ENCODE measurements at places on chromosomes 12 and 14.

GRCh38 chr14:105066240-105067071 lies 1.2 kb upstream of the GPR132 start:
- DNase-seq = no peak

DNA sequence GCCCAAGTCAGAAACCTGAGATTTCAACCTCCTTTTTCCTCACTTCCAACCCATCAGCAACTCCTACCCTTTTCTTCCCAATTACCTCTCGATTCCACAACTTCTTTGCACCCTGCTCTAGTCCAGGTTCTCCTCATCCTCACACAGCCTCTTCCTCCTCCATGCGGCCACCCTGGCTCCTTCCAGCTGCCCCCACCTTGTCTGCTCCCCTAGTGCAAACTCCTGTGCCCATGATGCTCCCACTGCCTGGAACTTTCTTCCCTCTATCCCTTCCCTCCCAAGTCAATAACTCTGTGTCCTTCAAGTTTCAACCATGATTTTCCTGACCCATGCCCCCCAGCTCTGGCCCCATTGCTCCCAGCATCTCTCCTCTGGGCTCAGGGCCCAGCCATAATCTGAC lies 17.3 kb downstream of the SELPLG start:
- no peak for DNase-seq

DNA sequence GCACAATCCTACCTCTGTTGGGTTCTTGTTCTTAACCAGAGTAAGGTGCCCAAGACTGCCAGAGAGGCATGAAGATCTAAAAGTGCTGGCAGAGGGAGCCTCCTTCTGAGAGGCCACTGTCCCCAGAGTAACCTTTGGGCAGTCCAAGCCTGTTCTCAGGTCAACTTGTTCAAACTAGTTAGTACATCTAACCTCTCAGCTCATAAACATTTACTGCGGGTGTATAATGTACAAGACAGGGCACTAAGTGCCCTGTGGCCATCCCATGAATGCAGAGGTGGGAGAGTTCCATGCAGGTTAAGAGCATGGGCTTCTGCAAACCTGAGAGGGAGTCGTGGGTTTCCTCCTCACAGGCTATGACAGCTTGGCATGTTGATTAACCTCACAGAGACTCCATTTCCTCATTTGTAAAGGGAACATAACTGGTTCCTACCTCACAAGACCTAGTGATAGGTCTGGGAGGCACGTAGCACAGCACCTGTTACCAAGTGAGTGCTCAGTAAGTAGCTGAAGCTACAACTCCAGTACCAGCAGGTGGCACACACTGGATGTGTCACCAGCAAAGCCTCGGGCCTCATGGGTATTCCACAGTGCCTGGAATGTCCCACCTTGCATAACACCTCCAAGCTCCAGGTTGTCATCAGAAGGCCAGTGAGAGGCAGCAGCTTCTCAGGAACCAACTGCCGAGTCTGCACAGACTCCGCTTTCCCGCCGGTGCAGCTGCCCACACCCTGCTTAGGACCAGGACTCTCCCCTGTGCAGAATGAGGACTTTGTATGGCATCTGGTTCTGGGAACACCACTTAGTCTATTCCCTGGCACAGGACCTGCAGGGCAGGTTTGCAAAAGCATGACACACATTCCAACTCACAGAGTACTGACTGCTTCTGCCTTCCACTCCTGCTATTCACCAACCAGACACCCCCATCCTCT lies 4.4 kb downstream of the VDR start:
- DNase-seq = no peak

GRCh38 chr12:14390870-14391530 lies 25.5 kb downstream of the ATF7IP start:
- DNase-seq = no peak

DNA sequence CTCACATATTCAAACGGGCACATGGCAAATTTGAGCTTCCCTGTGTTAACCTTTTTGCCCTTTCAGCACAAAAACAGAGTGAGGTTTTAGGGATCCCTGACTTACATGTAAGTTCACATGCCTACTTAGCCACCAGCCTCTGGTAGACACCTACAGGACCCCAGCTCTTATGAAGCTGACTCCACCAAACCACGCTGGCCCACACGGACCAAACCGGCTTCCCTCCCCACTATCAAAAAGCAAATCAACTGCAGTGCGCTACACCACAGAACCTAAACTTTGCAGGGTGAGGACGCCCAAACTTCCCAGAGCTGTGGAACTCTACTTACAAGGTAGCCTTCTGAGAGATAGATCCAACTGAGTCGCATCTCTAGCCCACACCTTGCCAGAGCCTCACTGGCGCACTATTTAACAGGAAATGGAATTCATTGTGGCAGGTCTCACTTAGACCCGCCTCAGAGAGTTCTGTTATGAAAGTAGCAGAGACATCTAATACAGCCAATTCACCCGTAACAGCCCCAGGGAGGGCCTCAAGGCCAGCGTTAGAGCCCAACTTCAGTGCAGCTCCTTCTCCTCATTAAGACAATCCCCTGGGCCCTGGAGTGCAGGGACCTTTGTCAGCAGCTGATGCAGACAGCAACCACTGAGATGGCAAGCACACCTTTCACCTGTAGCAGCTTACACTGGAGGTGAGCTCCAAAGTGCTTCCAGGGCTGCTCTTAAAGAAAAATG lies 49.2 kb downstream of the SH2B3 start:
- DNase-seq = no peak

DNA sequence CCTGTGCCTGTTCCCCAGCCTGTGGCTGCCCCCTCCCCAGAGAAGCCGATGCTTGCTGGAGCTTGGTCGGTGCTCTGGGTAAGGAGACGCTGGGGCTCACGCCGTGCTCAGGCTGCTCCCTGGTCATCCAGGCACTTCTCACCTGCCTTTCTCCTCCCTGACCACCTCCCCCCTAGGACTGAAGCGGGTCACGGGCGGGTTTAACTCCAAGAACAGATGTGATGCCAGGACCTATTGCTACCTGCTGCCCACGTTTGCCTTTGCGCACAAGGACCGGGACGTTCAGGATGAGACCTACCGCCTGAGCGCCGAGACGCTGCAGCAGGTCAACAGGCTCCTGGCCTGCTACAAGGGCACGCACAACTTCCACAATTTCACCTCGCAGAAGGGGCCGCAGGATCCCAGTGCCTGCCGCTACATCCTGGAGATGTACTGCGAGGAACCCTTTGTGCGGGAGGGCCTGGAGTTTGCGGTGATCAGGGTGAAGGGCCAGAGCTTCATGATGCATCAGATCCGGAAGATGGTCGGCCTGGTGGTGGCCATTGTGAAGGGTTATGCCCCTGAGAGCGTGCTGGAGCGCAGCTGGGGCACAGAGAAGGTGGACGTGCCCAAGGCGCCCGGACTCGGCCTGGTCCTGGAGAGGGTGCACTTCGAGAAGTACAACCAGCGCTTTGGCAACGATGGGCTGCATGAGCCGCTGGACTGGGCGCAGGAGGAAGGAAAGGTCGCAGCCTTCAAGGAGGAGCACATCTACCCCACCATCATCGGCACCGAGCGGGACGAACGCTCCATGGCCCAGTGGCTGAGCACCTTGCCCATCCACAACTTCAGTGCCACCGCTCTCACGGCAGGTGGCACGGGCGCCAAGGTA lies 8.4 kb upstream of the EP400 start:
- no peak for DNase-seq
